ENCODE measurements at places on chromosomes 5 and 9.

DNA sequence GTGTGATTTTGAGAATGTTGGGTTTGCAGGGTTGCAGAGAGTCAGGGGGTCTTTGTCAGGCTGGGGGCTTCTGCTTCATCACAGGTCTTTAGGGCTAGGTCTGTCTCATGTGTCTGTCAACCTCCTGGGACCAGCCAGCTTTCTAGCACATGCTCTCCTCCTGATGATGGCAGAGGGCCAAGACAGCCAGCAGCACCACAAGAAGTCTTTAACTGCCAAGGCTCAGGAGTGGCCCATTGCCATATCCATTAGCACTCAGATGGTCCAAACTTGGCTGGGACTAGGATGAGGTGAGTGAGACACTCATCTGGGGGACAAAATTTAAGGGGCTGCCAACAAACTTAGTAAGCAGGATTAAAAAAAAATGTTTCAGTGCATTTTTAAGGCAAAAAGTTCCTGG lies 384.2 kb upstream of the CDH10 start:
- no peak for DNase-seq

DNA sequence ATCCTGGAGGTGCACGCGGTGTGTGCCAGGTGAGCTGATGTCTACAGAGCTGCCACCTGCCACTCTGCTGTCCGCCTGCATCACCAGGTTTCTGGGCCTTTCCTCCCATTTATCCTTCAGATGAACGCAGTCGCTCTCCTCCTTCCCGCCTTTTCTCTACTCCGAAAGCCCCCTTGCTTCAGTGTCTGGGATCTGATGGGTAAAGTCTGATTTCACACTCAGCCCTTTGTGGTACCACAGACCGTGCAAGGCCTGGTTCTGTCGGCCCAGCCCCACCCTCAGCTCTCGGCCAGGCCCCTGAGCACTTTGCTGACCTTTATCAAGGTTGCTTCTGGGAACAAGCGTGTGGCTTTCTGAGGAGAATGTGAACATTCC lies 32.5 kb downstream of the GLT6D1 start:
- DNase-seq: no peak

DNA sequence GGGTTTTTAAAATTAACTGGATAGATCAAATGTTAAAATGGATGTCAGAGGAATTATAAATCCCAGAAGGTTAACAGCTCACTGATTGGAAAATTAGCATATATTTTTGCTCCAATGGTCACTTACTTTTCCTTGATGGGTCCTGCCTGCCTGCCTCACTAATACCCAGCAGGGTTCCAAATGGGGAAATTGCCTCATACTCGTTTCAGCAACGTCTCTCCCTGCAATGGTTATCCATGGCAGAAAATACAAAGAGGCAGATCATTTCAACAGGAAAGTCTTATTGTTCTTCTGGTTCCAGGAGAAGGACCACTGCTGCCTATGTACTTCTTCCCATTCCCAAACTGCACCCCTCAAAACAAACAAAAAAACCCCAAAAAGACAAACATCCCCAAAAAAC lies 71.3 kb downstream of the ERP44 start:
- no peak for DNase-seq

DNA sequence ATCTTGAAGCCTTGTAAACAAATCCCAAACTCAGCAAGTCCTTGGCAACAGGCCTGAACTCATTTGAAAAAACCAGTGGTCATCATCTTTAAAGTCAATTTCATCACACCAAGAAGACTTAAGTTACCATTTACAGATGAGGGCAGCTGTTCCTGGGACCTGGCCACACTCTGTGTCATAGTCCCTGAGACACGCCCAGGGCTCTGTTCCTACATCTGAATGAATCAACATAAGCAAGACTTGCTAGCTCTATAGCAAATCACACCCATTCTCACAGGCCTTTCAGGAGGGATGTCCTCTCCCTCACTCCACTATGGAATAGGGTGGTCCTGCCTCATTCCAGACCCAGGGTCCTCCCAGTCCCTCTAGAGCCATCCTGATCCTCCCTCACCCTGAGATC lies 142.8 kb downstream of the NSG2 start:
- no peak for DNase-seq

GRCh38 chr5:1508659-1509290 lies 15.0 kb downstream of the LPCAT1 start:
- DNase-seq: no peak

DNA sequence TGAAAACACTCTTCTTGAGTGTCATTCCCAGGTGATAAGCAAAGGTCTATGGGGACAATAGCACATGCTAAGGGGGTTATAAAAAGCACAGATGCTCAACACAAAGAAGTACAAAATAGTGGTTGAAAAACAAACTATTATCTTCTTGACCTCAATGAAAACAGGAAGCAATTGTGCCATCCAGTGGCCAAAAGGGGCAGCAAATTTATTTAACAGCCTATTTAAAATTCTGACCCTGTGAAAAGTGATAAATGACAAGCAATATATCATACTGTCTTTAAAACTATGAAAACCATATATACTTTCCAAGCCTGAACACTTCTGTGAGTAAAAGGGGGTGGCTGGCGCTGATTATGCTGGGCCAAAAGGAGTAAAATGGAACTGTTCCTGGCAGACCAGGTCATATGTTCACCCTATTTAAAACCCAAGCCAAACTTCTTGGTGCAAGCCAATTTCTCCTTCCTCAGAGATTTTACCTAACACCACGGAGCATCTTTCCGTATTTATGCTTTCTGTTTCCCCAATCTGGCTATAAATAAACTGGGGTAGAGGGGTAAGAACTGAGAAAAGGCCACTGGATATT lies 29.7 kb downstream of the TEX10 start:
- DNase-seq: no peak

DNA sequence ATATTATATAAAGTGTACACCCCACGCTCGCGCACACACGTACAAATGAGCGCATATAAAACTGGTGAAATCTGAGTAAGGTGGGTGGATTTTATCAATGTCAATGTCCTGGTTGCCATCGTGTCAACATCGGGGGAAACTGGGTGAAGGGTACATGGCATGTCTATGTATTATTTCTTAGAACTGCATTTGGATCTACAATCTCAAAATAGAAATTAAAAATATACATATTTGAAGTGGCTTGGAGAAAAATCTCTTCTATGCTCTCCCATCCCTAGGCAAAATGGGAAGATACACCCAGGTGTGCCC lies 763 bp upstream of the WHRN start:
- no peak for DNase-seq

GRCh38 chr5:116626945-116627679 lies 52.5 kb upstream of the SEMA6A start:
- no peak for DNase-seq

All from stimulated activated CD4-positive, alpha-beta T cell treated with anti-CD3 and anti-CD28 coated beads, Interleukin-4, amount 100 ng/mL, for 48 hours (primary cell).